ENCODE measurements at places on chromosomes 6 and 20. TPM values are rescaled to one million over a fixed set of nuclear protein-coding genes. Genes with fewer than 3 reads are reported as not detected.

FLRT3 gene
- not detected for total RNA-seq

RNF144B gene
- 1.7 TPM for total RNA-seq

C6orf58 gene
- total RNA-seq, result not detected

SLC22A23 gene
- total RNA-seq, result 1.3 TPM

TBX18 gene
- total RNA-seq, result not detected

GABRR1 gene
- total RNA-seq, result not detected

CTAGE9 gene
- total RNA-seq, result not detected

ECT2L gene
- total RNA-seq, result not detected

ARFGEF3 gene
- 0.05 TPM for total RNA-seq
